ENCODE measurements at places on chromosomes 4 and X.

DNA sequence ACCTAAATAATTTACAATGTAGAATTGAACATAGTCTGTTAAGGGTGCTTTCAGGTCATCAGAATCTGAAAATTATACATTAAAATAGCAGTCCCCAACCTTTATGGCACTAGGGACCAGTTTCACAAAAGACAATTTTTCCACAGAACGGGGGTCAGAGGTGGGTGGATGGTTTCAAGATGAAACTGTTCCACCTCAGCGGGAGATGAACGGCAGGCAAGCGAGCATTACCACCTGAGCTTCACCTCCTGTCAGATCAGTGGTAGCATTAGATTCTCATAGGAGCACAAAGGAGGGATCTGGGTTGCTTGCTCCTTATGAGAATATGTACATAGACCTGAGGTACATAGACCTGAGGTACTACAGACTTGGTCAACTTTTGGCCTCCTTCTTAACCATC, 29.0 kb downstream of the LRBA start:
- DNase-seq, result no peak

GRCh38 chrX:148457279-148457678, 43.1 kb upstream of the AFF2 start:
- no peak for DNase-seq

DNA sequence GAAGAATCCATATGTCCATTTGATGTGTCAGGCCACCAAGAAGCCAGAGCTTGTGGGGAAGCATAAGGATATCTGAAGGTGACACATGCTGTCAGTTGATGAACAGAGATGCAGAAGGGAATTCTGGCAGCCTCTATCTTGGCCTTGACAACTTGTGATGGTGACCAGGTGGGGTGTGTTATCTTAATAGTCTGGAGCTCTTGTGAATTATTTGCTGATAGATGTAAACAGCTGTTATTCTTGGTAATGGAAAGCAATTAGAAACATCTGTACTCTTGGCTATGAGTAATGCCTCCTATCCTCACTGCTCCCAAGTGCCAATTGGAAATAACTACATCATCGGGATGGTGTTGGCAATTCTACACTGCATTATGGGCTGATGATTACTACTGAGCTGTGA, 51.9 kb downstream of the NAA11 start:
- DNase-seq, result no peak

- no peak for DNase-seq
These were observed 1389.5 kb downstream of the FAM133A start for GRCh38 chrX:95063554-95063953.

DNA sequence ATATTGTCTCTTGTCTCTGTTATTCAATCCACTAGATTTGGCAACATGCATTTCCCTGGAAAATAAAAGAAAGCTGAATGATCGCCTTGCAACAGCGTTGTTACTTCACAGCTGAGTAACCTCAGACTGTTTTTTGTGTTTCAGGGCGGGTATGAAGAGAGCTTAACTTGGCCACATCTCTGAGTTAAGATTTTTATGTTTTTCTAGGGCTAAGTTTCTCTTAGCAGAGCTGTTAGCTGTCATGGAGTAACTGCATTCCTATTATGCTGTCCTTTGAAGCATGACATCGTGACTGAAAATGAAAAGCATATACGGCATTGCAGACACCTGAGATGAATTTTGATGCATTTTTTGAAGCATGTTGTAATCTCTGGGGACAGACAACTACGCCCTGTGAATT, 1798.9 kb downstream of the PCDH7 start:
- no peak for DNase-seq

DNA sequence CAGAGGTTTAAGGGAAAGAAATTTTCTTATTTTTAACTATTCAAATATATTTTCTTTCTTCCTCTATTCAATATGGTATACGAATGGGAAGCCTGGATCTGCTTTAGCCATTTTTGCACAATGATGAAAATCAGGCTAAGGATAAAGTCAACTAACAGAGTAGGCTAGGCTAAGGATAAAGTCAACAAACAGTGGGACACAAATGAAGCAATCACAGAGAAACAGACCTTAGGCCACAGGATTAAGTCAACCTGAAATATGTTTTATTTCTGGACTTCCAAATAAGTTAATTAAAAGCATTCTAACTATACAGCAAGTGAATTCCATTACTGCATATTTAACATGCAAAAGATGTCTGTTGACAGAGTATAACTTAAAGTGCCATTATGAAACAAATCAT, 17.0 kb downstream of the DYNLT3 start:
- no peak for DNase-seq

- no peak for DNase-seq
These were observed 70.5 kb downstream of the HADH start for GRCh38 chr4:108060164-108060563.

DNA sequence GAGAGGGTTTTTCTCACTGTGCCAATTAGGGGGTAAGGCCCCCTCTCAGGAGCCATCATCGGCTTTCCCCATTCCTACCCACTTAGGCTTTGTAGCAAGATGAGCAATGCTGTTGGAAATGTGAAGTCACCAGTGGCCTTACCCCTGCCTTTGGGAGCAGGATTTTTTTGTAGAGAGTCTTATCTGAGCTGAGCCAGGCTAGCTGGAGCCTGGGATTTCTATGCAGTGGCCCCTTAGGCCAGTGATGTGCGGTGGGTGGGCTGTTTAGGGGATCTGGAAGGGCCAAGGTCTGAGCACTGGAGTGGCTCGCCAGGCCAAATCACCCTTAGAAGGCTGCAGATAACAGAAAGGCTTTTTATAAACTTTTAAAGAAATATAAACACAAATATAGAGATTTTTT, 4.2 kb downstream of the CXorf65 start:
- no peak for DNase-seq

- DNase-seq, result no peak
These were observed 68.4 kb downstream of the RAPGEF2 start for GRCh38 chr4:159171287-159171686.

- DNase-seq, result peak; percentile 4
These were observed 13.8 kb downstream of the GALNT7 start for GRCh38 chr4:173182403-173182802.

GRCh38 chr4:143773998-143774895, 73.8 kb upstream of the FREM3 start:
- DNase-seq, result no peak

DNA sequence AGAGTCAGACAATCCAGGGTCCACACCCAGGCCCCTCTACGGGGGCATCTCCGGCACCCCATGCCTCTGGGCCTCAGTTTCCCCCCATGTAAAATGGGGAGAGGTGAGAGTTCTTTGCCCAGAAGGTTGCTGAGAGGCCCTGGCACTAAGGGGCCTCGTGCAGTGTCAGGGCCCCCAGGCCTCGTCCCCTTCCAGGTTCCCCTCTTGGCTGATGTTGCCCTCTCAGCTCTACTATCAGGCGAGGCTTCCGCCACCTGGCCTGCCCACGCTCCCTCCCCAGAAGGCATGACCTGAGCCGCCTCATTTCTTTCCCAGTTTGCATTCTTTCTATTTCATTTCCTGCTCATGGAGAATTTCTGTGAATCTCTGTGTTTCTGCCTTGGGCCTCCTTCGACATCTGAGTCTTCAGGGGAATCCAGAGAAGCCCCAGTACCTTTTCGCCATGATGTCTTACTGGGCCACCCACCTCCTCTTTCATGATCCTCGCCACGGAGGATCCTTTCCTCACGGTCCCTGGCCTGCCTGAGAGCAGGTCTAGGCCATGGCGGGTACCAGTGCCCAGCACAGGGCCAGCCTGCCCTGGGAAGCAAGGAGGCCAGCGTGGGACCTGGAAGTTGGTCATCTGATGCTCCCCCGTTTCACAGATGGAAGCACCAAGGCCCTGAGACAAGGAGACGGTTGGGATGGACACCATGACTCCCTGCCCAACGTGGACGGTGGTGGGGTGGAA, 21.9 kb upstream of the MRFAP1 start:
- DNase-seq, result no peak

GRCh38 chr4:16377887-16378286, 151.6 kb upstream of the TAPT1 start:
- DNase-seq, result no peak

- DNase-seq, result no peak
These were observed 147.2 kb downstream of the RELL1 start for GRCh38 chr4:37538931-37539330.

- no peak for DNase-seq
These were observed 102.5 kb upstream of the NDST4 start for GRCh38 chr4:115215935-115216334.

GRCh38 chr4:60500810-60501209, 699.3 kb upstream of the ADGRL3 start:
- DNase-seq, result no peak

- no peak for DNase-seq
These were observed 279.6 kb downstream of the CFAP299 start for GRCh38 chr4:80615099-80615498.

DNA sequence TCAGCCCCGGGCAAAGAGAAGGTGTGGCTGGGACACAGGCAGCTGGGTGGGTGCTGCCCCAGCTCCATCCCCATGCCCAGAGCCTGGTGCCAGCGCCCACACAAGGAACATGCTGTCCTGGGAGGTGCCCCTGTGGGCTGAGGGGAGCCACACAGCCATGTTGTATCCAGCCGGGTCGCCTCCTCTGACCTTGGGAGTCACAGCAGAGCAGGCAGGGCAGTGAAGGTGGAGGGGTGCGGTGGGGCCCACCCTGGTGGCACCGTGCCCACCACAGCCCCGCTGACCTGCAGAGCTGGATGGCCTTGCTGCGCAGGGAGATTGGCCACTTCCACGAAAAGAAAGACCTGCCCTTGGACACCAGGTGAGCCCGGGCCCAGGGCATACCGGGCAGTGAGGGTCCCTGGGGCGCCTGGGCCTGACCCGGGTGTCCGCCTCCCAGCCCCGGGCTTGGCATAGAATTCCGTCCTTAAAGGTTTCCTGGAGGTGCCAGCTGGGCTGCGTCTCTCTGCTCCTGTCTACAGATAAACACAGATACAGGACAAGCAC, 18.7 kb upstream of the ADD1 start:
- DNase-seq, result no peak

DNA sequence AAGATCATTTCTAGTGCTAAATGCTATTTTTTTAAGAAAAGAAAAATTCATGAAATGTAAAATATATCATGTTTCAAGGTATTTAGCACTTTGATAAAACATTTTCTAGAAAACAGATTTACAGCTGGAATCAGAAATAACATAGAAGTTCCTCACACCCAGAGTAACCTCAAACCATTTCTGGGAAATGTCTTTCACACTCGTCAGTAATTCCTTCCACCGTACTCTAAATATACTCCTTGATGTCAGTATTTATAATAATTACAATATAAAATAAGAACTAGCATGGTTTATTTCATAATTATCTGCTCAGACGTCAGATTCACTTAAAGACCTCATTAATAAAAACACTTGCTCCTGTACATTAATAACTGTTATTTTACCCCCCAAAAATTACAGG, 103.9 kb downstream of the ADGRA3 start:
- DNase-seq, result no peak

DNA sequence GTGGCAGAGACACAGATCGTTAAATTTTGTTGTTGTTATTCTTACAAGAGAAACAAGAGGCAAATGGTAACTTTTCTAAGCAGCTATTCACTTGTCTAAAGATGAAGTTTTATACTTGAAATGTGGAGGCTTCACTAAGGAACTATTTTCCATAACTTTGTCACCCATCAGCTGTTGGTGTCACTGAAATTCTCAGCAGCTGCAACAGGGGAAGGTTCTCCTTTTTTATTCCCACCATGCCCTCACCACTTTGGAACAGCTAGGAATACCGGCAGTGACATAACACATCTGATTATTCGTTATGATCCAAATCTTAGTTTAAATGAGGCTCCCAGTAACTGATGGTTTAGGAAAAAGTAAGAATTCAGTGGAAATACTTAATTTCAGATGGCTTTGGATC, 147.0 kb upstream of the LEF1 start:
- DNase-seq, result no peak

- DNase-seq, result no peak
These were observed 13.1 kb downstream of the DCHS2 start for GRCh38 chr4:154478547-154478946.

- DNase-seq, result no peak
These were observed 265.2 kb upstream of the BOD1L1 start for GRCh38 chr4:13892739-13893105.

- no peak for DNase-seq
These were observed 40.7 kb downstream of the KLHL2 start for GRCh38 chr4:165248102-165248501.

GRCh38 chr4:123088501-123088900, 166.1 kb upstream of the NUDT6 start:
- DNase-seq, result no peak

All from T1000 (cell line).